Stimulated activated CD4-positive, alpha-beta T cell treated with anti-CD3 and anti-CD28 coated beads, Interleukin-1b, Interleukin-23, amount 100 ng/mL, for 24 hours (primary cell): ENCODE measurements at places on chromosomes 3 and 15.

GRCh38 chr3:62550439-62550838, 177.1 kb upstream of the FEZF2 start:
- no peak for DNase-seq

DNA sequence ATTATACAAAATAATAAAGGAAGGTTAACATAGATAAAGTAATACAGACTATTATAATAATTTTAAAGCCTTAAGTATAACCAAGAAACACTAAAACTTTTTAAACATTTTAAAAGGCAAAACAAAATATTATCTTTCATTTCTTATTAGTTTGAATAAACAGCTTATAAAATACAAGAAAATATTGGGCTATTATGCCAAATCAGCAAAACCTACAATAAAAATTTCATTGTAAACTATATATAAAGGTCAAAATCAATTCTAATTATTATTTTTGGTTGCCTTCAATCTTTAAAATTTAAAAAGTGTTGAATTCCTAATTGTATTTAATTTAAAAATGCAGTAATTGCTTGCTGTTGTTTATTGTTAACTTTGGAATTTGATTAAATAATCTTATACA, 430.0 kb downstream of the ROBO1 start:
- DNase-seq = no peak

GRCh38 chr3:99741588-99741987, 76.1 kb upstream of the CMSS1 start:
- DNase-seq = no peak

DNA sequence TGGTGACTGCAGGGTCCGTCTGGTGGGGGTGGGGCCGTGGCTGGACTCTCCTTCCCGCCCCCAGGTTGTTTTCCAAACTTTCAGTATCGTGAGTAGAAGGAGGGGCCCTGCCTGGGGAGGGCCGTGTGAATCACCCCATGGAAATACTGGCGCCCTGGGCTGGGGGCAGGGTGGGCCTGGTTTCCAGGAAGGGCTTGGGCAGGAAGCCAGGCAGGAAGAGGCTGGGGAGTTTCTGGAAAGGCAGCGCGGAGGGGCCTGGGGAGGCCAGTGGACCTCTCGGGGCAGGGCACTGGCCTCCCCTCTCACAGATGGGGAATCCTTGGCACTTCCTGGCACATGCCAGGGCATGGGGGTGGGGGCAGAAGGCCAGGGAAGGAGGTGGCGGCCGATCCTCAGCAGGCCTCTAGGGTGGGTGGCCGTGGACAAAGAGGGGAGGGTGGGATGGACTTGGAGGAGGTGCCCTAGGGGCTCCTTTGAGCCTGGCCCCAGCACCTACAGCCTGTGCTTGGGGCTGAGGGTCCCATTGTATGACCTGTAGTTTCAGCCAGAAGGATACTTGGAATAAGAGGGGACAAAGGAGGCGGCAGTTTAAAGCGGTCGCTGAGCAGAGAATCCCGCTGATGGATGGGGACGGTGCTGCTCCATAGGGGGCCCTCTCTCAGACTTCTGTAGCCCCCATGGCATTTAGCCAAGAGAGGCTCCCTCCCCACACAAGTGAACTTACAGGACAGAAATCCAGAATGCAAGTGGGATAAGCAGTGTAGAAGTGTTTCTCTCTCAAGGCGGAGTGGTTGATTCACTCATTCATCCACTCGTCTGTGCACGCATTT, 56.5 kb upstream of the GATA2 start:
- DNase-seq = no peak

DNA sequence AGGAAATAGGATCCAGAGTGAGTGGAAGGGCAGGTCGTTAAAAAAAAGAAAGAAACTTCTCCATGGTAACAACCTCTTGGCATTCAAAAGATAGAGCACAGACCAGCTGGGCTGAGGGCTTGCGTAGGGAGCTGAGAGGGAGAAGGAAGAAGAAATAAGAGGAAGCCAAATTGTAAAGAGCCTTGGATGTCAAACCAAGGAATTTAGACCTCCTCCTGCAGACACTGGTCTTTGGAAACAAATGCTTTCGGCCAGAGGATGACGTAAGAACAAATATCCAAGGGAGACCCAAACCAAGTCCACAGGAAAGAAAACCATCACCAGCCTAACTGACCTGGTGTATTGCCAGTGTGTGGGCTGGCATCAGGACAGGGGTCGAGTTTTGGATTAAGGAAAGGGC, 155.2 kb downstream of the UACA start:
- DNase-seq = no peak

DNA sequence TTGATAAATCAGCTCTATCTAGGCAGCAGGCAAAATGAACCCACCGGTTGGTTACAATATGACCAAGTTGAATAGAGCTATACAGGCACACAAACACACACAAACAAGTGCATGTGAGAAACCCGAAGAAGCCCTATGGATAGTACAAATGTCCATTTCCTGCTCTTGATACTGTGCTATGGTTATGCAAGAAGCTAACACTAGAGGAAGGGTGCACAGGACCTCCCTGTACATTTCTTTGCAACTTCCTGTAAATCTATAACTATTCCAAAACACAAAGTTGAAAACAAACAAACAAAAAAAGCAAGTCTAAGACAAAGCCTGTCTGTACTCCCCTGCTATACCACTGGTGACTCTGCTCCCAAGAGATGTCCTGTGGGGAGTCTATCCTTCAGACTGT, 8.2 kb upstream of the FAM240A start:
- DNase-seq = no peak

GRCh38 chr3:172396400-172396799, 51.9 kb downstream of the GHSR start:
- no peak for DNase-seq

DNA sequence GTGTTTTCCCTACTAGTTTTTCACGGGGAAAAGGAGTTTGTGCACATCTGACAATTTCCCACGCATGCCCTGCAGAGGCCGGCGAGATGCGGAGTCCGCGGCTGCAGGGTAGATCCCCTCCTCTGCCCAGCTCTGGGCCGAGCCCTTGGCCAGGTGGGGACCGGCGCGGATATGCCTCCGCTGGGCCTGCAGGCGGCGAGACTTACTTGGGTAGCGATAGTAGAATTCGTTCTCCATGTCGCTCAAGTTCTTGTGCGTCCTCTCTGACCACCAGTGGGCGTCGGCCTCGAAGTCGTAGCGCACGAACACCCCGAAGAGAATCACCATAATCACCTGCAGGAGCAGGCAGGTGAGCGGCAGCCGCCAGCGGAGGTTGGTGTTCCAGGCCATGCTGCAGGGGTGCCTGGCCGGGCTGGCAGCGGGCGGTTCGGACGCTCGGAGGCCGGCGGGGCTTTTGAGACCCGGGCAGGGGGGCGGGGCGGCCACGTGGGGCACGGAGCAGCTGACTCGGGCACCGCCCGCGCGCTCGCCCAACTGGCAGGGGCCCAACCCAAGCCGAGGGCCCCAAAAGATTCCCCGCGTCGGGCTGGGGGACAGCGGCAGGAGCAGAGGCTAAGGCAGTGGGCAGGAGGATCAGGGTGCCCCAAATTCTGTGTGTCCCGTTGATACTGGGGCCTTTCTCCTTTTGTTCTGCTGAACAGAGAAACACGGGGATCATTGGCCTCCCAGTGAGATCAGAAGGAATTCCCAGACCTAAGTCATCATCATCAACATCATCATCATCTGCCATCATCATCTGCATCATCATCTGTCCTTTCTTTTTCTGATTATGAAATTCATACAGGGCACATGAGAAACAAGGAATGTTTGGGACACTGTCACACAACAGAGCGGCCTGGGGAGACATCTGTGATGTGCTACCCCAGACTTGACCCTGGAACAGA, at the start of gene RHCG:
Gene RHCG, minus strand, starts transcription at position 429 of the 944 bp plus-strand sequence. Its CDS starts 39 bp downstream, at position 390.
- no peak for DNase-seq

DNA sequence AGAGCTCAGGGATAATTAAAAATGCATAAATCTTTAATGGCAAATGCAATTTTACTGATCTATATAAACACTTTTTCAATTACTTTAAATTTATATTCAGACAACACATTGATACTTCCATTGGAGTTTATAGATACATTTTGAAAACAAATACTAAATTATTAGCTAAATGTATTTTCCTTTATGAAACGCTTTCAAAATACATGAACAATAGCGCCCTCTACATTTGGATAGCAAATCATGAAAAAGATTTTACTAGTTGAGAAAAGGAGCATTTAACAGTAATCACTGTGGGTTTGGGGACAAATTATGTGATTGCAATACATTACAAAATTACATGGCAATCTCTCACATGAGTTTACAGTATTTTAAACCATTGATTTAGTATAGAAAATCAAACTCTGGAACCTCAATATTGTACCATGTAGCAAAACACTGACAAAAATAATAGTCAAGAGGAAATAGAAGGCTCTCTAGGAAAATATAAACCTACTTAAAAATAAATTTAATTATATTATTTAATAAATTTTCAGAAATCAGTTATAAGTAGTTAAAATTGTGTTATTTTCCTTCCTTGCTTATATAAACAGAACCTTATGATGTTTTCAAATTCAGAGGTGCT, 207.9 kb downstream of the ZIC1 start:
- DNase-seq = no peak

- no peak for DNase-seq
Measured at GRCh38 chr15:39997639-39998038, 41.3 kb downstream of the SRP14 start.

GRCh38 chr3:52350416-52350815, 34.3 kb downstream of the DNAH1 start:
- DNase-seq = no peak

- no peak for DNase-seq
Measured at GRCh38 chr3:32819551-32820348, 2.0 kb downstream of the TRIM71 start.

GRCh38 chr15:89812847-89813320, 1.8 kb downstream of the ANPEP start:
- no peak for DNase-seq

DNA sequence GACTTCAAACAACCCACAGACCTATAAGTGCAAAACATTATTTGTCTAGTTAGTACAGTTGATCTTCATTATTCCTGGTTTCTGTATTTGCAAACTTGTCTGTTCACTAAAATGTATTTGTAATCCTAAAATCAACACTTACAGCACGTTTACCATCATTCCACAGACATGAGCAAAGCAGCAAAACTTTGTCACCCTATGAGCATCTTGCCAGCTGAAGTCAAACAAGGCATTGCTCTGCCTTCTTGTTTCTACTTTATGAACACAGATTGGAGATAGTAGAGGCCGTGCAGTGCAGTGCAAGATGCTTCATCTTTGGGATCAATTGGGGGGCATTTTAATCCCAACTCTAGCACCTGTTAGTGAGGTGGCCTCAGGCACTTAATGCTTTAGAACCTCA, 202.1 kb downstream of the NLGN1 start:
- DNase-seq = no peak

- DNase-seq = no peak
Measured at GRCh38 chr15:98764291-98764690, 116.0 kb downstream of the IGF1R start.

GRCh38 chr3:134136604-134137003, 106.9 kb upstream of the SLCO2A1 start:
- no peak for DNase-seq

DNA sequence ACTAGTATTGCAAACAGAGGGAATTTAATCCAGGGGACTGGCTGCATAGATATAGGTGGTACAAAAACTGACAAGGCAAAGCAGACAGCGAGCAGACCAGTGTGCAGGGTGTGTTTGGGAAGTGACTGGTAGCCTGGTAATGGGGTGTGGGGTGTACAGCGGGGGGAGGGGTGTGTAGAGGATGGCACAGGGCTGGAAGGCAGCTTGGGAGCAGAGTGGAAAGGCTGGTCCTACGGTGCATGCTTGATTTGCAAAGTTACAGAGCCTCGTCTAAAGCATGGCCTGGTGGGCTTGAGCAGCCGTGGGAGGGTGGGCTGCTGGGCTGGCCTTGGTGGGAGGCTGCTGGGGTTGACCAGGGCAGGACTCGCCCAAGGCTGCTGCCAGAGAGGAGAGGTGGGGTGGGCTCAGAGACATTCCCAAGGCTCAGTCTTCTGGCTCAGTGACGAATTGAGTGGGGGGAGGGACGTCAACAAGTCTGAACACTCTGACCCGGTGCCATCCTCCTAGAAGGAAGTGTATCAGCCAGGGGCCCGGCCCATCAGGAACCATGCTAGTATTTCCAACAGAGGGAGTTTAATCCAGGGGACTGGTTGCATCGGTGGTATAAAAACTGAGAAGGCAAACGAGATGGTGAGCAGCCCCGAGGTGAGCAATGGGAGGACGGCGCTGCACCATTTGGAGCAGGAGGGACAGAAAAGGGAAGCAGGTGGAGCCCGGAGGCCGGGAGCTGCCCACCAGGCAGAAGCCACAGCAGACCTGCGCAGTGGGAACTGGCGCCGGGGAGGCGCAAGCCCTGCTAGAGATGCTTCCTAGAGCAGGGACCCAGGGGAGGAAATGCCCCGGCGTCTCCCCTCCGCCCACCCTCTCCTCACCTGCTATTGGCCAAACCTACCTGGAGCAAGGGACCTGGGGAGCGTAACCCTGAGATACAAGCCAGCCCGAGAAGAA, 29.2 kb downstream of the CPN2 start:
- DNase-seq = no peak

- DNase-seq = no peak
Measured at GRCh38 chr3:31832551-31832950, 148.5 kb downstream of the OSBPL10 start.

GRCh38 chr3:61146010-61146890, 105.0 kb downstream of the FHIT start:
- DNase-seq = no peak

- no peak for DNase-seq
Measured at GRCh38 chr15:80560601-80561400, 134.3 kb upstream of the ABHD17C start.

DNA sequence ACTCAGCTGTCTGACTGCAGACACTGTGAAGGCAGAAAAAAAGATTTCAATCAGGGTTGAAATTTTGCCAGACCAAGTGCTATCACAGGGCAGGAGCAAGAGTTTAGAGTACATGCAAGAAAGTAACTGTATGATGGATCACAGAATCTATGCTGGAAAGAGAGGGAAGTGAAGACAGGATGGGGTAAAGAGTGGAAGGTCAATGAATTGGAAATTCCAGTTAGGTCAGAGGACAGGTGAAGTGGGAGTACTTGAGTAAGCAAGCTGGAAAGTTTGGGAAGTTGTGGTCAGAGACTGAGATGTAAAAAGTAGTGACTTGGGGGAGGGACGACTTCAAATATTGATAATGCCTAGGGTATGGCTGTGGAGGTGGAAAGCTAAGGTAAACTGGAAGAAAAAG, 7.2 kb downstream of the SPG11 start:
- no peak for DNase-seq

DNA sequence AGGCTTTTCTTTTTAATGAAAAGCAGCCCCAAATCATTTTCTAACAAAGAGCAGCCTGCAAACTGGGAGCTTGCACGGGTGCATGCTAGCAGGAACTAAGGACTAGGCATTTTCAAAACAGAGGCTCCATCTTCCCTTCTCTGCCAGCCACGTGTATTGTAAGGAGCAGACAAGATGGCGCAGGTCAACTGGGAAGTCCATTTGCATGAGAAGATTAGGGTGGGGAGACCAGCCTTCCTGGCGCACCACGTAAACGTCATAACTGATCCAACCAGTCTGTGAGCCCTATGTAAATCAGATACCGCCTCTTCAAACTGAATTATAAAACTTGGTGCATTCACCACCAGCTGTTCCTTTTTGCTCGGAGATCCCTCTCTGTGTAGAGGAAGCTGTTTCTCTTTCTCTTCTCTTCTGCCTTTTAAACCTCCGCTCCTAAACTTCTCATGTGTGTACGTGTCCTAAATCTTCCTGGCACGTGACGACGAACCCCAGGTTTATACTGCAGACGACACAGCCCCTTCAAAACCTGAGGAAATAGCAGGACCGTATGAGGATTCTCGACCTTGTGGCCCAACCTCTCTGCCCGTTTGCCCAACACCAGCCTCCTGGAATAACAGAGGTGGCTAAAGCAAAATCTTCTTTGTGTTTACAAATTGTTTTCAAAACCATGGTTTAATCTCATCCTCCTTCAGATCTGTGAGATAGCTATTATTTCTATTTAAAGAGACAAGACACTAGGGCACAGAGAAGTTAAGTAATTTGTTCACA, 26.4 kb upstream of the SLC30A4 start:
- no peak for DNase-seq
